ENCODE measurements at places on chromosomes 2 and 18.
A peak's percentile ranks its signal among the peaks of the same experiment; 100 is the strongest.

- no peaks in the 10 kb centered on the region for H3K27me3 ChIP-seq
- no peaks in the 10 kb centered on the region for H3K4me1 ChIP-seq
- DNase-seq: no peak
- H3K27ac ChIP-seq: no peak overlapping the region
- no peaks in the 10 kb centered on the region for H3K36me3 ChIP-seq
Observed at GRCh38 chr2:200765139-200765951, 46.4 kb upstream of the BZW1 start.

DNA sequence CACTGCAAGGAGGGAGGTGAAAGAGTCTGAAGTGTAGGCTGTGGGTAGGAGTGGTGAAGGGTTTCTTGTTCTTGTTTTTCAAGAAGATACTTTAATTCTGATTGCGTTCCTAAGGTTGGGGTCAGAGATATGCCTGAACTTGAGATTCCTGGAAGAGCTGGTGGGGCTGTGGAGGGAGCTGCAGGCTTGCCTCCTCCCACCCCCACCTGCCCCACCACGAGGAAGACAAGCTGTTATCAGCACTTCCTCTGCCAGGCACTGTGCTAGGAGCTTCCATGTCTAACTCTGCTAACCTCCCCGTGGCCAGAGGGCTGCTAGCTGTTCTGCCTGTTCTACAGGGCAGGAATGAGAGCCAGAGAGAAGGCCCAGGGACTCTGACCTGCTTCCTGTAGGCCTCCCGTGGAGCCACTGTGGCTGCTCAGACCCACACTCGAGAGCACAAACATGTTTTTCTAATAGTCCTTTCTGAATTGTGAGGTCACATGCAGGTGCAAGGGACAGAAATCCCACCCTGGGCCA, 13.7 kb downstream of the ANKRD23 start:
- no peak for DNase-seq
- H3K4me3 ChIP-seq: no peak overlapping the region
- H3K27me3 ChIP-seq: no peaks in the 10 kb centered on the region
- peaks cover 10% of the 10 kb centered on the region for H3K4me1 ChIP-seq
- peaks cover 46% of the 10 kb centered on the region for H3K36me3 ChIP-seq

GRCh38 chr2:152336854-152337510, 2.0 kb downstream of the FMNL2 start:
- H3K27me3 ChIP-seq: peaks cover 23% of the 10 kb centered on the region
- H3K36me3 ChIP-seq: no peaks in the 10 kb centered on the region
- H3K4me3 ChIP-seq: peak overlapping the region; percentile 94
- peaks cover 10% of the 10 kb centered on the region for H3K4me1 ChIP-seq

- no peaks in the 10 kb centered on the region for H3K36me3 ChIP-seq
- no peaks in the 10 kb centered on the region for H3K4me1 ChIP-seq
- H3K27ac ChIP-seq: no peak overlapping the region
- no peak overlapping the region for H3K4me3 ChIP-seq
- H3K27me3 ChIP-seq: peaks cover 5% of the 10 kb centered on the region
Observed at GRCh38 chr18:9638886-9639285, 24.5 kb upstream of the PPP4R1 start.

- H3K4me1 ChIP-seq: peaks cover 9% of the 10 kb centered on the region
- peaks cover 38% of the 10 kb centered on the region for H3K36me3 ChIP-seq
- no peak for DNase-seq
- H3K4me3 ChIP-seq: no peak overlapping the region
- no peak overlapping the region for H3K27ac ChIP-seq
- H3K27me3 ChIP-seq: no peaks in the 10 kb centered on the region
Observed at GRCh38 chr2:97766567-97766966, 53.2 kb downstream of the ZAP70 start.

DNA sequence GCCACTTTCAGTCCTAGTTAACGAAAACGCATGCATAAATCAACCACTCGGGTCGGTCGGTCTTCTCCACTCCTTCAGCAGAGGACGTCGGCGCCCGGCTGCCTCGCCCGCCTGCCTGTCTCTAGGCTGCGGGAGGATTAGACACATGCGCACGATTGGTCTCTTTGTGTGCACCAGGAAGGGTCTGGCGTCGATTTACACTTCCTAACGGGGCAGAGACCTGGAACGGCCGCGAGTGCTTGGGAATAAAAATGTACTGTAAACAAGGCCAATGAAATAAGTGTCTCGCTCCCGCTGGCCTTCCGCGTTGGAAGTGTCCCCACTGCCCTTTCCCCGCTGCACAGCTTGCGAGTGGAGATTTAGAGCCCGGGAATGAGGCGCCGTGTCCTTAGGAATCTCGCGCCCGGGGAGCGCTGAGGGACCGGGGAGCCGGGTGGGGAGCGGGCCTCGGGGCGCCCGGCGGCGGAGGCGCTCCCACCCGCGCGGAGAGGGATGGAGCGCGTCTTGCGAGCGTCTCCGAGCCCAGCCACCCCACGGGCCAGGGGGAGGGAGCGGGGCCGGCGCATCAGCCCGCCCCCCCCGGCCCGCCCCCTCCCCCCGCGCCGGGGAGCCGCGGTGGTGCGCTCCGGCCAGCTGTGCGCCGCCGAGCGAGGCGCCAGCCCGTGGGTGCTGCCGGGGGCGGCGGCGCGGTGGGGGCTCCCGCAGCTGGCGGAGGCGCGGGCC, at the start of gene DOK6:
DOK6 (plus strand) TSS at position 636 of the 723 bp plus-strand sequence.
- H3K4me1 ChIP-seq: peaks cover 2% of the 10 kb centered on the region
- peak within 1 kb of the TSS; percentile 39 for H3K27ac ChIP-seq
- DNase-seq: no peak
- peak within 1 kb of the TSS; percentile 3 for H3K4me3 ChIP-seq
- H3K36me3 ChIP-seq: no peaks in the 10 kb centered on the region

- H3K27me3 ChIP-seq: no peaks in the 10 kb centered on the region
- no peak for DNase-seq
- H3K36me3 ChIP-seq: peaks cover 66% of the 10 kb centered on the region
- peaks cover 5% of the 10 kb centered on the region for H3K4me1 ChIP-seq
- H3K27ac ChIP-seq: no peak overlapping the region
- no peak overlapping the region for H3K4me3 ChIP-seq
Observed at GRCh38 chr2:197075754-197076337, 149.3 kb upstream of the PGAP1 start.

DNA sequence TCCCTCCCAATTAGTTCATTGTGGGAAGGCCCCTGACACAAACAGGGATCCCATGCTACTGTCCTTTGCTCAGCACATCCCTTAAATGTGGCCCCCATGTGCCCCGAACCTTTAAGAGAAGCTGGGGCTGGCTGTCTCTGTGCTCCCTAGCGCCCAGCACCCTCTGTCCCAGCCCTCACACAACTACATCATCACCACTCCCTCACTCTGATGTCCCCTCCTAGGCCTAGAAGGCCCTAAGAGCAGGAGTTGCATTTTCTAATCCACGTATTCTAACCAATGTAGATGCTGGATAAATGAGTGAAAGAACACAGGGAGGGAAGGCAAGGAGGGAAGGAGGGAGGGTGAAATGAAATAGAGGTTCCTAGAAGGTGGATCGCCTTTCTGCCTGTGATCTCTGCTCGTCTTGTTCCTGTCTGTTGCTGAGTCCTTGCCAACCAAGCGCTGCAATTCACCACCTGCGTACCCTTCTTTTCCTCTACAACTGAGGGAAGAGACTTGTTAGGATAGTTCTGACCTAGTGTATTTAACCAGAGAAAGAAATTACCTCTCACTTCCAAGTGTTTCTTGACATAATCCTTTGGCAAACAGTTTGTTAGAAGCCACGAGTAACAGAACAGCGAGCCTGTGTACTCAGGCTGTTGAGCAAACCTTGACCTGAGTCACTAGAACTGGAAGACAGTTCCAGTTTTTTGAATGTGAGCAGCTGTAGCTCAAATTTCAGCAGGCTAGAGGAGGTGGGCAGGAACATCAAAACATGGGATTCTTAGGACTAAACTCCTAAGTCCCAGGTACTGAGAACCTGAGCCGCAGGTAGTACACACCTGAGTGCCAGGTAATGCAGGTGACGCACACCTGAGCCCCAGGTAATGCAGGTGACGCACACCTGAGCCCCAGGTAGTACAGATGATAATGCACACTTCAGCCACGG, 181.5 kb upstream of the ID2 start:
- DNase-seq: no peak
- no peak overlapping the region for H3K27ac ChIP-seq
- no peaks in the 10 kb centered on the region for H3K36me3 ChIP-seq
- no peaks in the 10 kb centered on the region for H3K4me1 ChIP-seq
- H3K4me3 ChIP-seq: no peak overlapping the region

GRCh38 chr2:62974999-62975398, 75.6 kb upstream of the OTX1 start:
- no peaks in the 10 kb centered on the region for H3K27me3 ChIP-seq
- peaks cover 8% of the 10 kb centered on the region for H3K4me1 ChIP-seq
- H3K4me3 ChIP-seq: no peak overlapping the region
- no peak for DNase-seq
- H3K27ac ChIP-seq: no peak overlapping the region

- peaks cover 45% of the 10 kb centered on the region for H3K36me3 ChIP-seq
- H3K4me3 ChIP-seq: no peak overlapping the region
- H3K27me3 ChIP-seq: no peaks in the 10 kb centered on the region
- no peak for DNase-seq
- no peak overlapping the region for H3K27ac ChIP-seq
Observed at GRCh38 chr2:32719933-32720716, 92.3 kb downstream of the TTC27 start.

GRCh38 chr2:235621736-235622135, 127.9 kb downstream of the AGAP1 start:
- peaks cover 9% of the 10 kb centered on the region for H3K27me3 ChIP-seq
- no peaks in the 10 kb centered on the region for H3K4me1 ChIP-seq
- H3K36me3 ChIP-seq: no peaks in the 10 kb centered on the region
- DNase-seq: no peak
- H3K4me3 ChIP-seq: no peak overlapping the region
- no peak overlapping the region for H3K27ac ChIP-seq

DNA sequence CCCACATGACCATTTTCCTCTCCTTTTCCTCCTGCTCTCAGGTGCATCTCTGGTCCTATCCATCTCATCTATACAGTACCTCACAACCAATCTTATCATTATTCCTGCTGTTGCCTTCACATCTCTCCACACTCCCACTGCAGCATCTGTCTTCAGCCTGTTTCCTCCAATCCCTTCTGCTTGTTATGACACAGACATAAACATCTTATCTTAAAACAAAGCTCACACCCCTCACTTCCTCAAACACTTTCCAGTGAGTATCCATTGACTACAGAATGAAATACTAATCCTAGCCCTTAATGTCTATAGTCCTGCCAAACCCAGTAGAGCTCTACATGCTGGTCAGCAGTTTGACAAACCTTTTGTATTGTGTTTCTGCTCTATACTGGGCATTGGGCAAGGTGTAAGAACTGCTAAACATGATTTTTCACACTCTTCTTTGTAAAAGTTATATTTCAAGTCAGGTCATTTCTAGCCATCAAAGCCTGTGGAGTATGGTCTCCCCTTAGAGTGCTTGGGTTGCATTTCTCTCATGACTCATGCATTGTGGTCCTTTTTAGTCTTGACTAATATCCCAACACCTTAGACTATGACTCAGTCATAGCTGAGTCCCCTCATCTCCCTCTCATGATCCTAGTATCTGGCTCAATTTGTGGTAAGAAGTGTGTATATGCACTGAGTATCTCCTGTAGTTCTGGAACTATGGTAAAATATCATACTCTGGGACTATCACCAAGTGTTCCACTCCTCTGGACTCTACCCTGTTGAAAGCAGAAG, 187.0 kb downstream of the CYRIA start:
- no peak overlapping the region for H3K4me3 ChIP-seq
- no peaks in the 10 kb centered on the region for H3K36me3 ChIP-seq
- peaks cover 8% of the 10 kb centered on the region for H3K27me3 ChIP-seq
- DNase-seq: no peak
- H3K4me1 ChIP-seq: no peaks in the 10 kb centered on the region
- H3K27ac ChIP-seq: no peak overlapping the region

DNA sequence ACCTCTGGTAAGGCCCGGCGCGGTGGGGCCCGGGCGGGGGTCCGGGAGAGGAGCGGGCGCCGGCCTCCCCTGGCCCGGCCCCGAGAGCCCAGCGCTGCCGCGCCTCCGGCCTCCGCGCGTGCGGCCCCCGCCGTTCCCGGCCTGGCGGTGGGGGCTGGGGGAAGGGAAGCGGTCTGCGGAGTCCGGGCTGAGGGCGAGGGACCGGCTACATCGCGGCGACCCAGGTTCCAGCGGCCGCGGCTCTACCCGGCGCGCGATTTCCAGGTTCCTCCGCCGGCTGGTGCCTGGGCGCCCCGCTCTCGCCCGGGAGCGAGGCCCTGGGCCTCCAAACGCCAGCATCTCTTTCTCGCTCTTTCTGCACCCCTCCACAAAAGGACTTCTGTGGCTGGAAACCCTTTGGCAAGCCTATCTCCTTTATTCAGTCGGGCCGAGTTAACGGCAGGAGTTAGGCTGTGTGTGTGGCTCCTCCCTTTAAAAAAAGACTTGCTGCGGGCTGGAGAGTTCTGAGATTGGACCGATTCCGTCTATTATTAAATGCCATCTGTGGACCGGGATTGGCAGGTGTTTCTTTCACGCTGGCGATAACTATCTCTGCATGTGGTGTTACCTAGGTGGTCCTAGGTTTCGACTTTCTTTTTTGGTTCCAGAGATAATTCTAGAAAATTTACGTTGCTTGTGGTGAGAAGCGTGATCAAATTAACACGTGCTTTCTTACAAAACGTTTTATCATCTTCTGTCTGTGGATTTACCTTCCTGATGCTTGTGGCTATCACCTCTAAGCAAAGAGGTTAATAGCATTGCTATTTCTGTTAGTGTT, 592 bp downstream of the ME2 start:
- H3K27me3 ChIP-seq: no peaks in the 10 kb centered on the region
- peaks cover 5% of the 10 kb centered on the region for H3K36me3 ChIP-seq
- peak overlapping the region; percentile 95 for H3K4me3 ChIP-seq
- DNase-seq: no peak

- H3K27ac ChIP-seq: no peak overlapping the region
- no peaks in the 10 kb centered on the region for H3K4me1 ChIP-seq
- no peaks in the 10 kb centered on the region for H3K27me3 ChIP-seq
Observed at GRCh38 chr2:229485857-229486256, 214.8 kb upstream of the PID1 start.

DNA sequence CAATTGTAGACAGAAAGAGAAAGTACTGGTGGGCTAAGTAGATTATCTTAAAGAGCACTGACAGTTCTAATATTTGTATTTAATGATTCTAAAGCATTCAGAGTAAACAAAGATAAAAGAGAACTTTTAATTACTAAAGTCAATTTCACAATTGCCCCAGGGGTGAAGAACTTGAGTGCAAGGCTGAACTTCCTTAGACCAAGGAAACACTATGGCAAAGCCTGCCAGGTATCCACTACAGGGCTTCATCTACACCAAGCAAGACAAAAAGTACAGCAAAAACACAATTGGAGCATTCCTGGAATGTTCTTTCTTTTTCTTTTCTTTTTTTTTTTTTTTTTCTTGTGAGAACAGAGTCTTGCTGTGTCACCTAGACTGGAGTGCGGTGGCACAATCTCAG, 46.9 kb upstream of the NDUFV2 start:
- H3K36me3 ChIP-seq: peaks cover 9% of the 10 kb centered on the region
- no peaks in the 10 kb centered on the region for H3K27me3 ChIP-seq
- H3K4me1 ChIP-seq: peaks cover 20% of the 10 kb centered on the region
- no peak overlapping the region for H3K4me3 ChIP-seq

- no peaks in the 10 kb centered on the region for H3K4me1 ChIP-seq
- DNase-seq: no peak
- no peak overlapping the region for H3K4me3 ChIP-seq
- no peak overlapping the region for H3K27ac ChIP-seq
- no peaks in the 10 kb centered on the region for H3K36me3 ChIP-seq
Observed at GRCh38 chr2:57313678-57314077, 732.9 kb upstream of the VRK2 start.

Data from stimulated activated naive B cell treated with anti-CD40 and anti-IgM and Interleukin-4, amounts not matched to agents 10 μg/mL and 1 μg/mL and 100 μg/mL, for 72 hours (primary cell).